ENCODE measurements at places on chromosomes 16 and 17. TPM values are rescaled to one million over a fixed set of nuclear protein-coding genes. Genes with fewer than 3 reads are reported as not detected.

MEIOB gene
- total RNA-seq = not detected

CTRB2 gene
- not detected for total RNA-seq

UTS2R gene
- not detected for total RNA-seq

MT4 gene
- not detected for total RNA-seq

TEKT3 gene
- total RNA-seq = not detected

GH1 gene
- not detected for total RNA-seq

TBC1D3C gene
- total RNA-seq = not detected

ENPP7 gene
- not detected for total RNA-seq

CCL2 gene
- total RNA-seq = 53.9 TPM

CA7 gene
- total RNA-seq = not detected

TOX3 gene
- total RNA-seq = not detected

GP1BA gene
- not detected for total RNA-seq

CMTM2 gene
- not detected for total RNA-seq

MYOCD gene
- total RNA-seq = not detected

GSG1L gene
- not detected for total RNA-seq

DLX4 gene
- not detected for total RNA-seq

CHST6 gene
- 0.43 TPM for total RNA-seq

ABCC6 gene
- 0.17 TPM for total RNA-seq

PRSS33 gene
- not detected for total RNA-seq

PLLP gene
- total RNA-seq = 3.5 TPM

GPR139 gene
- total RNA-seq = not detected

BCL6B gene
- 76.2 TPM for total RNA-seq

KRT17 gene
- total RNA-seq = 0.09 TPM

TEX19 gene
- not detected for total RNA-seq

TPSG1 gene
- total RNA-seq = not detected

CCL22 gene
- not detected for total RNA-seq

ATP2C2 gene
- not detected for total RNA-seq

KCNG4 gene
- not detected for total RNA-seq

ADAM11 gene
- total RNA-seq = under 0.01 TPM

CHST5 gene
- total RNA-seq = under 0.01 TPM

TLCD3B gene
- total RNA-seq = not detected

KRT31 gene
- not detected for total RNA-seq

ACSM3 gene
- not detected for total RNA-seq

SMPD3 gene
- total RNA-seq = under 0.01 TPM

DHRS7C gene
- total RNA-seq = not detected

VWA3A gene
- not detected for total RNA-seq

ATP2A1 gene
- total RNA-seq = not detected

AANAT gene
- total RNA-seq = 0.09 TPM

ALDH3A1 gene
- total RNA-seq = 0.33 TPM

KRT222 gene
- 0.60 TPM for total RNA-seq

ACSM2A gene
- 0.26 TPM for total RNA-seq

SLC2A4 gene
- total RNA-seq = 0.69 TPM

LRRC37A3 gene
- total RNA-seq = 5.1 TPM

CHRNB1 gene
- 9.9 TPM for total RNA-seq

NUTF2 gene
- total RNA-seq = 190 TPM

Measured in dermis lymphatic vessel endothelial cell (primary cell).